SIG-M5 (cell line): ENCODE measurements at places on chromosomes 2 and 18.

DNA sequence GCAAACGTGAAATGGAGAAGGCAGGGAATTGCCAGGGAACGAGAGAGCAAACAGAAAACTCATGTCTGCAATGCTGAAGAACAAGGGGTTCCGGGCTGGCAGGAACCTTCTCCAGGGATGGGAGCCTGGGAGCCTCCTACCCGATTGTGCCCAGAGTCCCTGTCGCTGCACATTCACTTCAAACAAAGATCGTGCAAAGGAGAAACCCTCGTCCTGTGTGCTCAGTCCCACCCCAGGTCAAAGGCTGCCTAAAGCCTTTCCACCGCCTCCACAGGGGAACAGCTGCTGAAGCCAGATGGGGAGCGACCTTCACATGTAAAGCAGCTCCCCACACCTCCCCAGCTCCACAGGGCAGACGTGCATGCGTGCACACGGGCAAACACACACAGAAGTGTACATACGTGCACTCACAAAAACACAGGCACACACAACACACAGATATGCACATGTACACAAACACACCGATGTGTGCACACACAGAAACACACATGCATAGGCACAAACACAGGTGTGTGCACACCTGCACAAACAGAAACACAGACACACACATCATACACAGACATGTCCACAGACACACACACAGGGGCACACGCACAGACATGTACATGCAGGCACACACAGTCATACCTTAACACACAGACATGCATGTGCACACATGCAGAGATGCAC, 460.1 kb upstream of the SALL3 start:
- no peak for DNase-seq

- no peak for DNase-seq
Observed at GRCh38 chr2:31329081-31329625, 85.4 kb downstream of the XDH start.

GRCh38 chr2:144181001-144181400, 338.9 kb downstream of the ZEB2 start:
- no peak for DNase-seq

GRCh38 chr2:196101325-196101991, 32.8 kb upstream of the DNAH7 start:
- no peak for DNase-seq

- DNase-seq = no peak
Observed at GRCh38 chr18:26356045-26356785, 130.0 kb downstream of the TAF4B start.

DNA sequence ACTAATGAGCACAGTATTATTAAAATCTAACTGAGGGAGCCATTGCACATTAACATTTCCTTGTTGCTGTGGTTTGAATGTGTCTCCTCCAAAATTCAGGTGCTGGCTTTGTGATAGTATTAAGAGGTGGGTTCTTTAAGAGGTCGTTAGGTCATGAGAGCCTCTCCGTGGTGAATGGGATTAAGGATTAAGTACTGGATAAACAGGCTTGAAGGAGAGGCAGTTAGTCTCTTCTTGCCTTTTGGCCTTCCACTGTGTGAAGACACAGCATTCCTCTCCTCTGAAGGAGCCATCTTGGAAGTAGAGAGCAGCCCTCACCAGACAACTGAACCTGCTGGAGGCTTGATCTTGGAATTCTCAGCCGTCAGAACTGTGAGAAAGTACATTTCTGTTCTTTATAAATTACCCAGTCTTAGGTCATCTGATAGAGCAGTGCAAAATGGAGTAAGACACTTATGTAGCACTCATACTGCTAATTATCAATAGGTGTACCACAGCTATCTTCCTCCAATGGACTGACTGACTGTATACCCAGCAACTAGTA, 182.7 kb downstream of the MYO3B start:
- DNase-seq = no peak

- no peak for DNase-seq
Observed at GRCh38 chr2:164368896-164369295, 252.4 kb downstream of the GRB14 start.

DNA sequence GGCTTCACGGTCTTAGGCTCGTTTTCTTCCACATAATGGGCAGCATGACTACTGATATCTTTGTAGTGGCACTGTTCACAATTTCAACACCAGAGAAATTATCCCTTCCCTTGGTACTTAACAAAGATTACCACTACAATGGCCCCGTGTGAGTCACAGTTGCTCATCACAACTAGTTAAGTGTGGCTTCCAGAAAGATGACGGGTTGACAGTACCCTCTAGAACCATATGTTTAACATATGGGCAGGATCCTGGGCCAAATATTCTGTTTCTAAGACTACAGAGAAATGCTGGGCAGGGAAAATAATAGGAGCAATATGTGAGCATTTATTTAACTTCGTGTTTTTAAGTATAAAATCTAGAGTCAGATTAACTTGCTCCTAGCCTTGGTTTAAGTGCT, 780.1 kb upstream of the LINC00305 start:
- no peak for DNase-seq

DNA sequence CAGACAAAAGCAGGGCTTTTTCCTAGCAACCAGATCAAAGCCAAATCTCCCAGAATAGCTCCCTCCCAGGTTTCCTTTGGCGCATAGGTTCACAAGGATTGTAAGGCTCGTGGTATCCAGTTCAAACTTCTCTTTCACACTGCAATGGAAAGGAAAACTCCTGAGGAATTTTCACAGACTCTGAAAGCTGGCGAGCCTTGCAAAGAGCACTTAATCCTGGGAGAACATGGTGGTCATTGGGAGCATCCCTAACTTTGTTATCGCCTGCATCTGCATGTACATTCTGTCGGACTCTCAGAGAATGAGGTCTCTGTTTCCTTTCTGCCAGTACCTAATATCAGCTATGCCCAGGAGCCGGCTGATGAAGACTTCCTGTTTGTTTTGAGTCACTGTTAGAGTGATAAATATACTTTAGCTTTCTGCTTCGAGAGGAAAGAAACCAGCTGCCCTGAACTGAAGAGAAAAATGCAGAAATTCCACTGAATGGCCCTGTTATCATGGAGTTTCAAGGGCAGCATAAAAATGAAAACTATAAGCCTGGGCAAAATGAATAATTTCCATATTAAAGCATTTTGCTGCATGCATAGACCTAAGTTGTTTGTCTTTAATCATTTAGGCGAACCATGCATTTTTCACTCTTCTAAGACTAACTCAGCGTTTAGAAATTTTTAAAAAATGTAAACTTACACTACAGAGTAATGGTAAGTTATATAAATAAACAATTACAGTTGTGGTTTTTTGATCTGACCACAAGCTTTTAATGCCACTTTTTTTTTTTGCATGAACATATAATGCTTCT, 76.4 kb upstream of the ZEB2 start:
- no peak for DNase-seq

- DNase-seq = no peak
Observed at GRCh38 chr2:157990173-157990572, 111.5 kb upstream of the UPP2 start.
